Suprapubic skin (tissue), 4 donors: ENCODE measurements at places on chromosomes 5 and 9. TPM values are rescaled to one million over a fixed set of nuclear protein-coding genes. Genes with fewer than 3 reads are reported as not detected.

LTC4S gene
- 3.5 TPM for total RNA-seq

PLAC8L1 gene
- not detected for total RNA-seq

LHX6 gene
- total RNA-seq, result 3.5 TPM

PAM gene
- 49.6 TPM for total RNA-seq

ZDHHC11 gene
- 7.5 TPM for total RNA-seq

PLCXD3 gene
- total RNA-seq, result 1.6 TPM

CSF1R gene
- 39.7 TPM for total RNA-seq

DNA sequence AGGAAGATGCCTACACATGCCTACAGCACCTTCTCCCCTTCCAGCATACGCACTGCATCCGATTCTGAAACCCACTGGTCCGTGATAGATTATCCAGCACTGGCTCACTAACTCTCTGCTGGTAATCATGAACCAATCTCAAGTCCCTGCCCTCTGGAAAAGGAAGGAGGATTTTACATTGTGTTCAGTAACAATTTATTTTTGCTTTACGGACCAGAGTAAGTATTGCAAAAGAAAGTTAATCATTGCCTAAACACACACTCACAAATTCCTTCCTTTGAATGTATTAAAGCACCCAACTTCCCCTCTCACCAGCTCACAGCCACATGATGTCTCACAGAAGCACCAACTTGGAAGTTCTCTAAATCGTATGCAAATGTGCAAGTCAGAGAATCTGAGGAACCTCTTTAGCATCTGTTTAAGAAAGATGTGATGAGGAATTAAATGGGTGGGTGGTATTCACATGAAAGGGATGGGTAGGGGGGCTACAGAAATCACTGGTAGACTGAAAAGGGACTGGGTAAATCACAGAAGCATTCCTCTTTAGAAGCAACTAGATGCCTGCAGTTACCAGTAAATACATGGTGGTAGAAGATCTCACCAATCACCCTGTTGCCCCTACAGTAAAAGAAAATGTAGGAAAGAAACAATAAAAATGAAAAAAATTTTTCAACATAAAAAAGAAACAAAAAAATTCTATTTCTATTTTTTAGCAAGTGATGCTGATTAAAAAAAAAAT, 8.4 kb downstream of the GNAQ start:
- no peak for DNase-seq
- no peak overlapping the region for H3K4me3 ChIP-seq
- no peak overlapping the region for H3K27ac ChIP-seq
- no peaks in the 10 kb centered on the region for H3K27me3 ChIP-seq
- peaks cover 49% of the 10 kb centered on the region for H3K4me1 ChIP-seq

DNA sequence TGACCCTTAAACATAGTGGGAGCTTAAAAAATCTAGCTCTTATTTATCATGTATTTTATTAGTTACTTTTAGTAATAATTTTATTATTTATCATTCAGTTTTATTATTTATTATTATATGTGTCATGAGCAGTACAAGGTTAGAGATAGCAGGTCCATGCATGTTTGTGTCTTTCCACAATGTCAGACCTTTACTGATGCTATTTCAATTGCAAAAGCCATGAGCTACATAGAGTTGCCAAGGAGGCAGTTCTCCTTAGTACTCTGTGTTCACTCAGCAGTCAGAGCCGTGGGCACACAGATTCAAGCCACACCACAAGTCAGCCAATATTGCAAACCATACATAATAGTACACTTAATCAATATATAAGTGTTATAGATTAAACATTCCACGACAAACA, 157.9 kb upstream of the NTRK2 start:
- no peak overlapping the region for H3K27ac ChIP-seq
- H3K4me3 ChIP-seq, result no peak overlapping the region
- no peak for DNase-seq
- no peaks in the 10 kb centered on the region for H3K27me3 ChIP-seq
- H3K36me3 ChIP-seq, result no peaks in the 10 kb centered on the region

DNA sequence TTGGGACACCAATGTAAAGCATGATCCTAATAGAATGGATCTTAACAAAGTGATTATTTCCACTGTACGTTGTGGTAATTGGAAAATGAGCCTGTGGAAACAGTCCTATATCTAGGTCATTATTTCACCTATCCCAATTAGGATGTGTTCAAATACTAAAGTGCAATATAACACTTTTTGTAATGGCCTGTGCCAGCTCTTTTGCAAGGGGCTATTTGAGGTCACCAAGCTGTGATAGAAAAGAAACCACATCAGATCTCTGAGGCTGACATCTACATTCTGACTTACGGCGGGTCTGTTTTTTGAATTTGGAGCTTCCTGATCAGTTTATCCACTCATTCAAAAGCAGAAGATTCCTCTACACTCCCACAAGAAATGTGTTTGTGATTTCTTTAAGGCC, 150.0 kb downstream of the TLE1 start:
- H3K27me3 ChIP-seq, result no peaks in the 10 kb centered on the region
- no peak overlapping the region for H3K4me3 ChIP-seq
- DNase-seq, result no peak
- no peak overlapping the region for H3K27ac ChIP-seq
- no peaks in the 10 kb centered on the region for H3K36me3 ChIP-seq
- H3K4me1 ChIP-seq, result no peaks in the 10 kb centered on the region

- peaks cover 80% of the 10 kb centered on the region for H3K27me3 ChIP-seq
- H3K4me1 ChIP-seq, result peaks cover 15% of the 10 kb centered on the region
- no peak overlapping the region for H3K27ac ChIP-seq
Measured at GRCh38 chr5:538801-539468, 14.7 kb upstream of the SLC9A3 start.

DNA sequence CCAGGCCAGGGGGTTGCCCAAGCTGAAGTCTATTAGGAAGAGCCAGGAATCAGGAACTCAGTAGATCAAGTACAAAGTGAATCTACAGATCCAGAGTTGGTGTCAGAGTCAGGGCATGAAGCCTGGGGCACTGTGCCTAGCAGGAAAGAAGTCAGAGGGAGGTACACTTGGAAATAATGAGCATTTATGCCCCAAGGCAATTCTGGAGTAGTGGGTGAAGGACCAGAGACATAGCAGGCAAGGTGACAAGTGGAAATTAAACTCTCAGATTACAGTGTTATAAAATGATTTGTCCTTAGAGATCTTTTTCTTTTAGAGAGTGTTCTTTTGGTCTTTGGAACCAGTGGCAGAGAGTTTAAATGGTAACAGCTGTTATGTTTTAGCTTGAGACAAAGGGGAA, 138.0 kb downstream of the ADAMTSL1 start:
- H3K4me3 ChIP-seq, result no peak overlapping the region
- H3K36me3 ChIP-seq, result no peaks in the 10 kb centered on the region
- no peak overlapping the region for H3K27ac ChIP-seq
- DNase-seq, result no peak
- H3K27me3 ChIP-seq, result no peaks in the 10 kb centered on the region

GRCh38 chr9:121098567-121099198, 23.9 kb downstream of the CNTRL start:
- H3K4me3 ChIP-seq, result no peak overlapping the region
- no peaks in the 10 kb centered on the region for H3K4me1 ChIP-seq
- H3K27me3 ChIP-seq, result no peaks in the 10 kb centered on the region
- no peak for DNase-seq
- no peak overlapping the region for H3K27ac ChIP-seq

DNA sequence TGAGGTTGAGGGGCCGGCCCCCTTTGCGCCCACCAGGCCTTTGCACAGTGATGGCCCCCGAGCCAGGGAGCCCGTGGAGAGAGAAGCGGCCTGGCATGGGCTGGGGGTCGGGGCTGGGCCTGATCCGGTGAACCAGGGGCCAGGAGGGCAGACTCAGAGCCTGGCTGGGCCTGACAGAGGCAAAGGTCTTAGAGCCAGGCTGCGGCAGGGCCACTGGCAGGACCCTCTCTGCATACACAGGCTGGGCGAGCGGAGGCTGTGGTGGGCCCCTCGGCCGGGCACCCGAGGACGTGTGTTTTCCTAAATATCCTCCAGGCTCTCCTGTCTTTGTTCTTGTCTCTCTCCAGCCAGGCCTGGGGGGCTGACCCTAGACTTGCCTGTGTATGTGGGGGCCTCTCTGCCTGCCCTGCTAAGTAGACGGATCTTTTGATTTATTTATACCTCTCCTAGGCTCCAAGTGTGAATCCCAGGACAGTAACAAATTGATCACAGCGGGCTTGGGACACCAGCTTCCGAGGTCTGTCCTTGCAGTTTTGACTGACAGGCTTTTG, 933 bp downstream of the NEK6 start:
- DNase-seq, result no peak
- peak overlapping the region; percentile 80 for H3K4me3 ChIP-seq
- H3K27ac ChIP-seq, result peak overlapping the region; percentile 91
- H3K27me3 ChIP-seq, result no peaks in the 10 kb centered on the region

- DNase-seq, result no peak
- no peaks in the 10 kb centered on the region for H3K27me3 ChIP-seq
- no peak overlapping the region for H3K27ac ChIP-seq
Measured at GRCh38 chr9:22073349-22073748, 64.2 kb upstream of the CDKN2B start.

DNA sequence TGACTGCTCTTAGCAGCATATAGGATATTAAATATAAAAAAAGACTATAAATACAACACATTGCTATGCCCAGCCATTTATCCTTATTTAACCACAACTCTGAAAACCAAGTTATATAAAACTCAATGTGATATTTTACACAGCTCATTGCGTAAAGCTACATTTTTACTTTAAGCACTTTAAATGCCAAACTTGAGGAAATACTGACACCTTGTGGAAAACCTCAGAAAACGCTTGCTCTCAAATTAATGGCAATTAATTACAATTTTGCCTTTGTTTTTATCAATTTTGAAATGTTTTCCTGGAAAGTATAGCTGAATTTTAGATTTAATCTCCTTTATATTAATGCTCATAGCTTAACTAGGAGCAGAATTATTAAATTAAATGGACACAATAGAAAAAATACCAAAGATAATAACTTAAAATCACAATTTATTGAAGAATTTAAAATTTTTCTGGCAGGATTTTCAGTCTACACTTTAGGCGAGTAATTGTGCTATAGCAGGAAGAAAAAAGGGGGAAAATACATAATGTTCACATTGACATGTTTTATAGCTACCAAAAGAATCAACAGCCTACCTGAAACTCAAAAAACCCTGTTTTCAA, 25.2 kb upstream of the PLAC8L1 start:
- DNase-seq, result no peak
- peaks cover 84% of the 10 kb centered on the region for H3K36me3 ChIP-seq
- H3K27ac ChIP-seq, result no peak overlapping the region
- H3K4me1 ChIP-seq, result no peaks in the 10 kb centered on the region

GRCh38 chr9:113955076-113955752, 79.1 kb downstream of the ZNF618 start:
- no peaks in the 10 kb centered on the region for H3K36me3 ChIP-seq
- H3K27me3 ChIP-seq, result no peaks in the 10 kb centered on the region
- H3K4me3 ChIP-seq, result no peak overlapping the region
- peak; percentile 77 for DNase-seq

- H3K4me3 ChIP-seq, result no peak overlapping the region
- H3K4me1 ChIP-seq, result peaks cover 28% of the 10 kb centered on the region
- peak overlapping the region; percentile 86 for H3K27ac ChIP-seq
Measured at GRCh38 chr5:91301106-91301846, 81.8 kb downstream of the ARRDC3 start.

DNA sequence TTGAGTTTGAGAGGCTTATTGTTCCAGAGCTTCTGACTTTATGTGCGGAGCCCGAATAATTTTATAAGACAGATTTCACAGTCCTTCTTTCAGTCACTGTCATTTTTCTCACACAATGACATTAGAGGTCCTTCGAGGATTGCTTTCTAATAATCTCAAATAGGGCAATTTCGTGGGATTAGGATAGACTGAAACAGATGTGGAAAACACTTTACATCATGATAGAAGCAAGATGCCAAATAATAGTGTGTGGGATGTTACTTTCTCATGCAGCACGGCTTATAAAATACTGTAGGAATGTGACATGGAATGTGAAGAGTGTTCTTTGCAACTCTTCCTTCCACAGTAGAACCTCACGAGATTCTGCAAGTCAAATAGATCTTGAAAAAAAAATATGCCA, 451.3 kb downstream of the SEMA5A start:
- no peak for DNase-seq
- no peaks in the 10 kb centered on the region for H3K4me1 ChIP-seq
- H3K36me3 ChIP-seq, result no peaks in the 10 kb centered on the region
- no peaks in the 10 kb centered on the region for H3K27me3 ChIP-seq
- H3K27ac ChIP-seq, result no peak overlapping the region

- no peaks in the 10 kb centered on the region for H3K4me1 ChIP-seq
- H3K27ac ChIP-seq, result no peak overlapping the region
- H3K27me3 ChIP-seq, result no peaks in the 10 kb centered on the region
- no peak overlapping the region for H3K4me3 ChIP-seq
- no peaks in the 10 kb centered on the region for H3K36me3 ChIP-seq
Measured at GRCh38 chr9:29312327-29312726, 1739.0 kb upstream of the C9orf72 start.

DNA sequence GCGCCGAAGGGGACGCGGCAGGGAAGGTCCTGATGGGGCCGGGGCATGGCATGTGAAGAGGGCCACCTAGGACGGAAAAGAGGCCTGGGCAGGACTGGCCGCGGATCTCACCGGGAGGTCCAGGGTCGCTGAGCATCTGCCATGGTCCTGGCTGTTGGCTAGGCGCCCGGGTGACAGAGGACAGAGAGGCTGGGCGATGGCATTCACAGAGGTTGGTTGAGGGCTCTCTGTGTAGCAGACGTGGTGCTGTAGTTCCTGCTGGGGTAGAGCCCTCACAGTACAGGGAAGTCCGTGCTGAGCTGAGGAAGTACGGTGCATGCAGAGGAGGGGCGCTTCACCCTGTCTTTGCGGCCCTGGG, 427 bp downstream of the PCYOX1L start:
- peaks cover 20% of the 10 kb centered on the region for H3K4me1 ChIP-seq
- peaks cover 15% of the 10 kb centered on the region for H3K36me3 ChIP-seq
- DNase-seq, result peak; percentile 85
- no peaks in the 10 kb centered on the region for H3K27me3 ChIP-seq
- H3K4me3 ChIP-seq, result peak overlapping the region; percentile 68

DNA sequence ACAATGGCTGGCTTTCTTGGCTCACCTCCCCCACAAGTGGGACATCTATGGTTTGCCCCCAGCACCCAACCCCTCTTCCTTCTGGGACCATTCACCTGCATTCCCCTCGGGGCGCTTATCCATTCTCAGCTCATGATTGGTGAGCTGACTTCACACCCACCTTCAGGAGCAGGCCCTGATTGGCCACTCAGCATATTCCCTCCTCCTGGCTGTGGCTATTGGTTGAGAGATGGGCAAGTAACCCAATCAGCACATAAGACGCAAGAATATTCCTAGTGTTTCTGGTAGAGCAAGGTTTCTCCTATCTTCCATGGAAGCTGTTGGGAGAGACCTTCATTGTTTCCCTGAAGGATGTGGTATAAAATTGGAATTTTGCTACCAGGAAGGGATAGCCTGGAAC, 22.7 kb upstream of the UNC5A start:
- H3K27ac ChIP-seq, result no peak overlapping the region
- DNase-seq, result no peak
- no peaks in the 10 kb centered on the region for H3K4me1 ChIP-seq
- H3K36me3 ChIP-seq, result no peaks in the 10 kb centered on the region
- no peak overlapping the region for H3K4me3 ChIP-seq

GRCh38 chr5:113179156-113179555, 202.6 kb downstream of the DCP2 start:
- DNase-seq, result no peak
- H3K27me3 ChIP-seq, result no peaks in the 10 kb centered on the region
- H3K27ac ChIP-seq, result no peak overlapping the region
- no peaks in the 10 kb centered on the region for H3K36me3 ChIP-seq
- no peaks in the 10 kb centered on the region for H3K4me1 ChIP-seq
- no peak overlapping the region for H3K4me3 ChIP-seq

- H3K27me3 ChIP-seq, result no peaks in the 10 kb centered on the region
- H3K4me1 ChIP-seq, result peaks cover 7% of the 10 kb centered on the region
- H3K4me3 ChIP-seq, result no peak overlapping the region
- no peak for DNase-seq
Measured at GRCh38 chr5:160451281-160451680, 29.6 kb downstream of the PTTG1 start.

GRCh38 chr5:181187500-181188213, 17.3 kb downstream of the TRIM7 start:
- H3K36me3 ChIP-seq, result no peaks in the 10 kb centered on the region
- no peaks in the 10 kb centered on the region for H3K27me3 ChIP-seq
- peak; percentile 89 for DNase-seq
